ENCODE measurements at places on chromosomes 7 and 10.

DNA sequence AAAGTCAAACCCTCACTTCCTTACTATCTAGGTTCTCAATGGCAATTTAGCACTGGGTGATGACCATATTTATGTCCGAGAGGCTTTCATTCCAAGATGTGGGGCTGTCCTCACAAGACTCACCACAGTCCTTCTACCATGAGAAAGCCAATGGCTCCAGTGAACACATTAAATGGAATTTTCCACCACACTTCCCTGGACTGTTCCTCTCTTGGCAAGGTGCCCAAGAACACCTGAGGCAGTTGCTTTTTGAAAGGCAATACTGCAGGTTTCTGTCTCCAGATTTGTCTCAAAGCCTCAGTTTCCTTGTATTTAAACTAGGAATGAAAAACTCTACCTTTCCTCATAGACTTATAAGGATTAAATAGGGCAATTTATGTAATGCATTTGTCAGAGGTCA lies 24.2 kb downstream of the AFAP1L2 start:
- no peak for DNase-seq

DNA sequence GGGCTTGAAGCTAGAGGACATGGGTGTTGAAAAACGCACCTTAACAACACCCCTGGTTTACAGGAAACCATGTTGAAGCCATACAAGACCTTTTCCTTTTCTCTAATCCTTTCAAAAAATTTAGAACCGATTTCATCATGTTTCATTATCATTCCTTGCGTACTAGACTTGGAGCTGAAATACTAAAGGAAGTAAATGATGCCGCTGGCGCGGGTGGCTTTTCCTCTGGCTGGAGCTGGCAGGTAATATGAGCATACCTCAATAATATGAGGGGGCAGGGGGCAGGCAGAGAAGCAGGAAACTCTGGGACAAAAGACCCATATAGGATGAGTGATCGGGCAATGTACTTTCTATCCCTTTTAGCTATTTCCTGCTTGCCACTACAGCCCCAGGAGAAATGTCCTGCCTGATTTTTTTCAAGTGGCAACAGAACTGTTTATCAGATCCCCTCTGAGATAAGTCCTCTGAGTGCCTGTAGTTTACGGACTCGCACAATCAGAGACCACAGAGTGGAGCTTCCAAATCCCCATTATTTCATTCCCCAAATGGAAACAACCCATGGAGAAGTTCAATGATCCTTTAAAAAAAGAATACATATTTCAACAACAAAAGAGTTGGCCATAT lies 450.1 kb downstream of the KCNMA1 start:
- no peak for DNase-seq

DNA sequence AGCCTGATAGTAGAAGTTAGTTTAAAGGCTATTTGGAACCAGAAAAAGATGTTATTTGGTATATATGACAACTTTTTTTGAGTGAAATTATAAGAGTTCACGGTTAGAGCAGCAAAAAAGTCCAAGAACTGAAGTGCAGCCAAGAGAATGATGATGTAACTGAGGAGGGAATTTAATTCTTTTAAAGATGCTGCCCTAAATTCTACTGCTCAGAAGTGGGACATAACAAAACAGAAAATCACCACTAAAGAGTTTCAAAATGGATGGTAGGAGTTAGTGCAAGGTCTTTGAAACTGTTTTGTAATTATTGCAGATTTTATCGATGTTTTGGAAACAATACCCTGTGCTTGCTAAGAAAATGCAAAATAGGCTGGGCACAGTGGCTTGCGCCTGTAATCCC lies 6.5 kb downstream of the SAMD8 start:
- DNase-seq = no peak

- no peak for DNase-seq
Observed at GRCh38 chr7:81138870-81139269, 220.0 kb upstream of the SEMA3C start.

DNA sequence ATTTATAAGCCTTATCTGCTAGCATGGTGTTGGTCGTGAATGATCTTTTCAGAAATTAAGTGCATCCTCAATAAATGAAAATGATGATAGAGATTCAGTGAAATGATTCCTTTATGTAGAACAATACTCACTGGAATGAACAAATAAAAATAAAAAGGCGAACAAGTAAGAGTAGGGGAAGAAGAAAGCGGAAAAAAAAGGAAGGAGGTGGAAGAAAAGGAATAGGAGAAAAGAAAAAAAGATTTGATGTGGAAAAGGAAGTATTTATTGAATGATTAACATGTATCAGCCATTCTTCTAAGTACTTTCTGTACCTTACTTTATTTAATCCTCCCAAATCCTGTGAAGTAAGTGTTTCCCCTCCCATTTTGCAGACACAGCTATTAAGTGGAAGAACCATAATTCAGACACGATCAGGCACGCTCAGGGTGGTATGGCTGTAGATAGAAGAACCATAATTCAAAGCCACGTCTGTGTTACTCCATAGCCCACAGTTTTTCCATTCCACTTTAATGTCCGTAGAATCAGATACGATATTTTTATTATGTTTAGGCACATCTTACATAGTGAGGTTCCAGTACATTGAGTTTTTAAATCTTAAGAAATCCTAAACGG lies 156.2 kb upstream of the LAMB4 start:
- no peak for DNase-seq

GRCh38 chr10:129400426-129400825 lies 66.6 kb upstream of the MGMT start:
- no peak for DNase-seq

- DNase-seq = no peak
Observed at GRCh38 chr7:64997927-64998391, 7.1 kb upstream of the ZNF117 start.

GRCh38 chr10:133173860-133174640 lies 14.0 kb downstream of the KNDC1 start:
- DNase-seq = no peak
